Stimulated activated naive CD4-positive, alpha-beta T cell treated with Interleukin-2 at 50 U/mL for 16 hours (primary cell): ENCODE measurements at places on chromosomes 1 and 21.

DNA sequence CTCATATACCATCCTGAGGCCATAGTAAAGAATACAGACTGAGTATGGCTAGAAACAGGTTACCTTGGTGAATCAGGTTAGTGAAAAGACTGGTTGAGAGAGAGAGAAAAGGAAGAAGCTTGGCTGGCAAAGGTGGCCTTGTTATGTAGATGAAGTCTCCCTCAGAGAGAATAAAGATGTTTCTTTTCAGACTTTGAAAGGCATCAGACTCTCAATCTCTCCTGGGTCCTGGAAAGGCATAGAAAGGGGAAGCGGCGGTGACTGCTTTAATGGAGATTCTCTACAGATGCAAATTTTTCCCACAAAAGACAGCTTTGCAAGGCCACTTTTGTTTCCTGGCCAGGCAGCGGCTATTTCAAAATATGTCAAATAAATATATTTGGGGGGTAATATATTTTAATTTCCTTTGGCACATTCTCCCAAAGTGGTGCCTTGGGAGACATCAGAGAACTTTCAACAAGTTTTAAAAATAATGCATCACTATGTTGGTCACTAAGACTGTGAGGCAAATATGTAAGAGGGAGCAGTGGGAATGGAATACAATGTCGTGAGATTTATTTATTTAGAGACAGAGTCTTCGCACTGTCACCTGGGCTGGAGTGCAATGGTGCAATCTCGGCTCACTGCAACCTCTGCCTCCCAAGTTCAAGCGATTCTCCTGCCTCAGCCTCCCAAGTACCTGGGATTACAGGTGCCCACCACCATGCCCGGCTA lies 46.1 kb downstream of the NPHS2 start:
- DNase-seq: no peak

GRCh38 chr1:916173-917075 lies 7.3 kb upstream of the SAMD11 start:
- no peak for DNase-seq

DNA sequence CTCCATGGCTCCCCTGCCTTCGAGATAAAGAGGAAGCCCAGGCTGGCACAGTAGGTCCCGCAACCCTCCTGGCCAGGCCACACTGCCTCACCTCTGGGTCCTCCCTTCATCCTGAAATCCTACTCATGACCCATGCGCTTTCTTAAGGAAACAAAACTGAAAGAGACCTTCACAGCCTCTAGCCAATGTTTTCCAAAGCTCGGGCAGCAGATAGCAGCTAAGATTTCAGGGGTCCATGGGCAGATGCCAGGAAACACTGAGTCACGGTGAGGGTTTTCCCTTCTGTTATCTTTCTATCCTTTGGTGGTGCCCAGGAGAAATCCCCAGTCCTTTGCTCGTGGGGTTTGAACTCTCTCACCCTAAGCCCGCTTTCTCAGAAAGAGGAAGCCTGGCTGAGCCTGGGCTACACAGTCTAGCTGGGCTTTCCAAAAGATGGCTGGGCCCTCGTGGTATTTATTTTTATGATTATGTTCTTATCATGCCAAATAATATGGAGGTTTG lies 26.6 kb downstream of the TTC39A start:
- DNase-seq: no peak

- DNase-seq: no peak
Measured at GRCh38 chr21:45067462-45068285, 6.7 kb upstream of the ADARB1 start.

- no peak for DNase-seq
Measured at GRCh38 chr1:94579876-94580294, 38.3 kb upstream of the F3 start.

GRCh38 chr1:94004924-94005323 lies 95.7 kb upstream of the GCLM start:
- DNase-seq: no peak
